ENCODE measurements at places on chromosomes 11 and 22. TPM values are rescaled to one million over a fixed set of nuclear protein-coding genes. Genes with fewer than 3 reads are reported as not detected.

Gene ADORA2A
- 1.8 TPM for total RNA-seq

Gene UVRAG
- 43.3 TPM for total RNA-seq

Gene TNNI2
- 1.6 TPM for total RNA-seq

Gene LARGE1
- 27.8 TPM for total RNA-seq

Gene TMPRSS6
- 0.88 TPM for total RNA-seq

Gene ACER3
- total RNA-seq, result 35.2 TPM

DNA sequence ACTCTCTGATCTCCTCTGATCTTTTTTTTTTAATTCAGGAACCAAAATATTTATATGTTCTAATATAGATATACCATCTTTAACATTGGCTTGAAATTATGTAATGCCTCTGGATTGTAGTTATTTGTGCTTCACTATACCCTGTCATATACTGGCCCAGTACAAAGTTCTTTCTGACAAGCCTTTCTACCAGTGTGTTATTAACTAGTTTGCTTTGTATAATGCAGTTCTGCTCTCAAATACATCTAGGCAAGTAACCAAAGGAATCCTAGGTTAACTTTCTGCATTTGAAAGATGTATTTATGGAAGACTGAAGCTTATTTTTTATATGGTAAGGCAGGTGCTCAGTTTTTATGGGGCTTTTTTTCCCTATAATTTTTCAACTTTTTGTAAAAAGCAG, 36.1 kb downstream of the ARHGEF12 start:
- no peaks in the 10 kb centered on the region for H3K27me3 ChIP-seq
- no peak overlapping the region for H3K27ac ChIP-seq
- H3K4me1 ChIP-seq, result no peaks in the 10 kb centered on the region

GRCh38 chr11:133747409-133747808, 97.9 kb downstream of the SPATA19 start:
- H3K4me3 ChIP-seq, result no peak overlapping the region
- DNase-seq, result no peak
- H3K27me3 ChIP-seq, result peaks cover 15% of the 10 kb centered on the region
- no peaks in the 10 kb centered on the region for H3K36me3 ChIP-seq
- no peaks in the 10 kb centered on the region for H3K4me1 ChIP-seq
- H3K27ac ChIP-seq, result no peak overlapping the region

DNA sequence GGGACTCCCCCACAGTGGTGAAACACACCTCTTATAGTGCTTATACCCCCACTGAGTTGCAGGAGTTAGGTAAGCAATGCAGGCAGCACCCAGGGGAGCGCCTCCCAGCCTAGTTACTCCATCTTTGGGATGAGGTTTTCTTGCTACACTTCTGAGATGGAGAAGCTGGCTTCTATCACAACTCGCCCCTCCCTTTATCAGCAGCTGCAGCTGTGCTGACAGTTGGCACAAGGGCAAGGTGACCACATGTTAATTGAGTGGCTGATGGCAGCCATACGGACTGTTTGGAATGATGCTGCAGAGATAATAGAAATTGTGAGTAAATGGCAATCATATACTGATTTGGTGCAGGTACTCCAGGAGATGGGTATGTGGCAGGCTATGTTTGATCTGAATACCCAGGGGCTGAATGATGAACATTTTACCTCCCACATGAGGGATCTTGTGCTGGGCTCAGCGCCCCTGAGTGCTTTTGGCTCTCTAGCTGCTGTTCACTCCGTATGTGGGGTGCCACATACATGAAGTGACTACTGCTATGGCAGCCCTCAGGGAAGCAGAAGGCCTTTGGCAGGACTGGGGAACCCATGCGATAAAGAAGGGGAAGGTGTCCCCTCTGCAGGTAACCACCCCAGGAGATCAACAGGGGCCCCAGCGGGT, 29.2 kb upstream of the KCNA4 start:
- H3K4me3 ChIP-seq, result no peak overlapping the region
- no peaks in the 10 kb centered on the region for H3K36me3 ChIP-seq
- H3K27ac ChIP-seq, result no peak overlapping the region

DNA sequence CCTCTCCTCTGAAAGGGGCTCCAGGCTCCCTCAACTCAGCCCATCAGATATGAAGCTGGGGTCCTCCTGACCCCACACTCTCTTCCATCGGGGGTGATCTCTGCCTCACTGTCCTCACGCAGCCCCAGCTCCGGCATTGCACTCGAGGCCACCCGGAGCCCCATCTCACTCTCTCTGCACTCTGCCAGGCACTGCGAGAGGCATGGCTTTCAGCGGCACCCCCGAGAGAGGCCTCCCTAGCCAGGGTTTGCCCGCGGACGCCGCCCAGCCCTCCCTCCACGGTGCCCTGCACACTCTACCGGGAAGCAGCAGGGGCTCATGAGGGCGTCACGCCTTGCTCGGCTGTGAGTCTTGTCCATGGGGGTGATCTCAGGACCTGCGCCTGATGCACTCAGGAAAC, 436.2 kb downstream of the BRD1 start:
- H3K4me3 ChIP-seq, result no peak overlapping the region
- no peak overlapping the region for H3K27ac ChIP-seq
- no peaks in the 10 kb centered on the region for H3K36me3 ChIP-seq
- no peaks in the 10 kb centered on the region for H3K4me1 ChIP-seq
- H3K27me3 ChIP-seq, result no peaks in the 10 kb centered on the region
- no peak for DNase-seq

GRCh38 chr11:26477396-26477795, 94.7 kb downstream of the MUC15 start:
- DNase-seq, result no peak
- H3K4me3 ChIP-seq, result no peak overlapping the region
- no peak overlapping the region for H3K27ac ChIP-seq
- H3K27me3 ChIP-seq, result no peaks in the 10 kb centered on the region
- H3K4me1 ChIP-seq, result no peaks in the 10 kb centered on the region
- H3K36me3 ChIP-seq, result no peaks in the 10 kb centered on the region

DNA sequence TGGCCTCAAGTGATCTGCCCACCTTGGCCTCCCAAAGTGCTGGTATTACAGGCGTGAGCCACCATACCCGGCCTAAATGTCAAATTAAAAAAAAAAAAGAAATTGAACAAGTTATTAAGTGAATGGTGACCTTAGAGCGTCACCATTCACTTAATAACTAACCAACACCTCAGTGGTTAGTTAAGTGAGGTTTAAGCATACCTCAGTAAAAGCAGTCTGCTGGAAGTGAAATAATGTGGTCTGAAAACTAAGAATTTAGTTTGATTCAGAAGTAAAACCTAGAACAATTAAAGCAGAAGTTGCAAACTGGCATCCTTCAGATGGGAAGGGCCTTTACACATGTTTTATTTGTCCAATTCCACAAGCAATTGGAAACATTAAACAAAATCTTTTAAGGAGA, 71.5 kb downstream of the FCHSD2 start:
- no peak overlapping the region for H3K4me3 ChIP-seq
- no peak overlapping the region for H3K27ac ChIP-seq
- H3K36me3 ChIP-seq, result no peaks in the 10 kb centered on the region

GRCh38 chr11:132943357-132943705, 589.0 kb downstream of the OPCML start:
- no peaks in the 10 kb centered on the region for H3K36me3 ChIP-seq
- H3K4me3 ChIP-seq, result peak overlapping the region; percentile 42
- H3K27me3 ChIP-seq, result peaks cover 35% of the 10 kb centered on the region

GRCh38 chr11:124799348-124800225, 619 bp downstream of the MSANTD2 start:
- H3K4me3 ChIP-seq, result peak overlapping the region; percentile 88
- H3K27me3 ChIP-seq, result no peaks in the 10 kb centered on the region
- peak overlapping the region; percentile 98 for H3K27ac ChIP-seq
- no peaks in the 10 kb centered on the region for H3K36me3 ChIP-seq
- H3K4me1 ChIP-seq, result peaks cover 9% of the 10 kb centered on the region

- no peaks in the 10 kb centered on the region for H3K4me1 ChIP-seq
- no peak overlapping the region for H3K4me3 ChIP-seq
- no peak overlapping the region for H3K27ac ChIP-seq
- DNase-seq, result no peak
- no peaks in the 10 kb centered on the region for H3K27me3 ChIP-seq
Measured at GRCh38 chr22:44455963-44456358, 42.1 kb downstream of the RTL6 start.

DNA sequence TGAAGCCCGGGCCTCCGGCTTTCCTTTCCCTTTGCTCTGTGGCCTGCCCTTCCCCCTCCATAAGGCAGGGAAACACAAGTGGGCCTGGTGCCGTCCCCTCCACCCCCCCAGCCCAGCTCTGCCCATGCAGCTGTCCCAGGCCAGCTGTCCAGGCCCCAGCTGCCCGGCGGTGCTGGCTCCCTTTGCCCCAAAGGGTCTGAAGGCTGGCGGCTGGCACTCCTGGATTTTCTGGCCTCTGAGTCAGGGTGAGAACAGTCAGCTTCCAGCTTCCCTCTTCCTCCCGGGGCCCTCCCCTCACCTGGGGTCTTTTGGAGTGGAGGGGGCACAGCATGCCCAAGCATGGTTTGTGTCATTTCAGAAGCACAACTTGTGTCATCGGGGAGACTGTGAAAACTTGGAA, 27.8 kb downstream of the CD82 start:
- H3K27ac ChIP-seq, result peak overlapping the region; percentile 78
- no peak for DNase-seq
- H3K4me1 ChIP-seq, result peaks cover 12% of the 10 kb centered on the region
- H3K4me3 ChIP-seq, result no peak overlapping the region
- H3K36me3 ChIP-seq, result no peaks in the 10 kb centered on the region

- no peaks in the 10 kb centered on the region for H3K27me3 ChIP-seq
- H3K36me3 ChIP-seq, result peaks cover 5% of the 10 kb centered on the region
- H3K4me3 ChIP-seq, result no peak overlapping the region
- H3K4me1 ChIP-seq, result no peaks in the 10 kb centered on the region
- DNase-seq, result no peak
- H3K27ac ChIP-seq, result no peak overlapping the region
Measured at GRCh38 chr11:47485107-47485506, 36.2 kb upstream of the RAPSN start.

DNA sequence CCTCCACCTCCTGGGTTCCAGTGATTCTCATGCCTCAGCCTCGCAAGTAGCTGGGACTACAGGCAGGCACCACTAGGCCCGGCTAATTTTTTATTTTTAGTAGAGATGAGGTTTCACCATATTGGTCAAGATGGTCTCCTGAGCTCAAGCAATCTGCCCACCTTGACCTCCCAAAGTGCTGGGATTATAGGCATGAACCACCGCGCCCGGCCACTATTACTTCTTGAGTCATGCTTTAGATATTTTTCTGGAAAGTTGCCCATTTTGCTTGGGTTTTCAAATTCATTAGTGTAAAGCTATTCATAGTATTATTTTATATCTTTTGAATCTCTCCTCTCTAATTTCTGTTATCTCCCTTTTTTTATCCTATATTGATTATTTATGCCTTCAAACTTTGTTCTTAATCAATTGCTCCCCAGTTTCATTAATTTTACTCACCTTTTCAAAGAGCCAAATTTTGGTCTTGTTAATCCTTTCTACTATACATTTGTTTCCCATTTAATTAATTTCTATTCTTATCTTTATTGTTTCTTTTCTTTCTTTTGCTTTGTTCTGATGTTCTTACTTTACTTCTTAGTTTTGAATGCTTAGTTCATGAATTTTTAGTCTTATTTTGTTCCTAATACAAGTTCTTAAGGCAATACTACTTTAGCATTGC, 10.3 kb upstream of the RAC2 start:
- no peak overlapping the region for H3K4me3 ChIP-seq
- H3K27me3 ChIP-seq, result peaks cover 31% of the 10 kb centered on the region
- DNase-seq, result no peak
- H3K4me1 ChIP-seq, result no peaks in the 10 kb centered on the region
- no peak overlapping the region for H3K27ac ChIP-seq

GRCh38 chr11:17686231-17686980, 33.0 kb upstream of the MYOD1 start:
- H3K27ac ChIP-seq, result no peak overlapping the region
- no peak overlapping the region for H3K4me3 ChIP-seq
- no peak for DNase-seq
- no peaks in the 10 kb centered on the region for H3K36me3 ChIP-seq
- H3K27me3 ChIP-seq, result no peaks in the 10 kb centered on the region
- no peaks in the 10 kb centered on the region for H3K4me1 ChIP-seq

DNA sequence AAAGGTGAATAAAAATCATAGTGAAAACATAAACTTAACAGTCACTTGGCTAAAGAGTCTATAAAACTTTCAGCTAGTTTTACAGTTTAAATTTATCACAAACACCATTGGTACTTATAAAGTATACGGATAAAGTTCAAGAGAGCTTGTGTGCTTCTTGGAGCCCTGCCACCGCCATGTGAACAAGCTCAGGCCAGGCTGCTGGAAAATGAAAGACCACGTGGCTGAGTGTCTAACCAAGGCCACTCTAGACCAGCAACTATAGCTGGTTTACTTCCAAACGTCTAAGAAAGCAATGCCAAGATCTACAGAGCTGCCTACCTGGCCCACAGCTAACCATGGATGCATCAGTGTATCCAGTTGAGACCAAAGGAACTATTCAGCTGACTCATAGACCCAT, 66.3 kb upstream of the API5 start:
- H3K36me3 ChIP-seq, result no peaks in the 10 kb centered on the region
- peaks cover 7% of the 10 kb centered on the region for H3K27me3 ChIP-seq
- H3K4me1 ChIP-seq, result no peaks in the 10 kb centered on the region
- H3K27ac ChIP-seq, result no peak overlapping the region
- H3K4me3 ChIP-seq, result no peak overlapping the region

- no peaks in the 10 kb centered on the region for H3K27me3 ChIP-seq
- no peaks in the 10 kb centered on the region for H3K36me3 ChIP-seq
- DNase-seq, result no peak
- H3K4me3 ChIP-seq, result no peak overlapping the region
- H3K27ac ChIP-seq, result no peak overlapping the region
- no peaks in the 10 kb centered on the region for H3K4me1 ChIP-seq
Measured at GRCh38 chr11:67700141-67700540, 25.7 kb upstream of the ALDH3B2 start.

GRCh38 chr22:31578171-31578570, 81.8 kb downstream of the SFI1 start:
- no peak overlapping the region for H3K4me3 ChIP-seq
- no peak overlapping the region for H3K27ac ChIP-seq
- no peak for DNase-seq
- H3K4me1 ChIP-seq, result no peaks in the 10 kb centered on the region

DNA sequence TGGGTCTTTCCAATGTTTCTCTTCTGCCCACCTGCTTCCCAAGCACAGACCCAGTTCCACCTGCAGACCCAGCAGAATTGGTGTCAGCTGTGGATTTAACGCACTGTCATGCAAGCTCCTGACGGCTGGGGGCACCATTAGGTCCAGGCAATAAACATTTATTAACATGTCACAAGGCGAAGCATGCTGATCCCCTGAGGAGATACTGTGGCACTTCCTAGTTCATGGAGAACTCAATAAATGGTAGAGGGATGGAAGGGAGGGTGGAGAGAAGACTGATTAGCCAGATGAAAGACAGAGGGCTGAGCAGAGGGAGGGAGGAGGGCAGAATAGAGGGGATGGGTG, 68.3 kb upstream of the TSPAN18 start:
- no peak overlapping the region for H3K4me3 ChIP-seq
- no peak overlapping the region for H3K27ac ChIP-seq
- no peaks in the 10 kb centered on the region for H3K27me3 ChIP-seq
- H3K36me3 ChIP-seq, result no peaks in the 10 kb centered on the region
- DNase-seq, result no peak
- H3K4me1 ChIP-seq, result no peaks in the 10 kb centered on the region

DNA sequence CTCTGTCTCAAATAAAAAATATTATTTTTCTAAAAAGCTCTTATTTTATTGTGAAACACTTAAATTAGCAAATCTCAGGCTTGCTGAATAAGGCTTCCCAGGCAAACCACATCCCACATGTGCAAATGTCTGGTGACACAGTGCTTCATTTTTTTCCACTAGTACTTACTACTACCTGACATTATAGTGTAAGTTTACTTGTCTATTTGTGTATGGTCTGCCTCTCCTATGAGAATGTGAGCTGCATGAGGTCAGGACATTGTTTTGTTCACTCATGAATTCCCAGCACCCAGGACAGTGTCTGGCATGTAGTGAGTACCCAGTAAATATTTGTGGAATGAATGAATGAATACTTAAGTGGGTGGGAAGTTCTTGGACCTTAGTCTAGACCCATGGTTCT, 103.1 kb downstream of the PTPRJ start:
- H3K4me3 ChIP-seq, result no peak overlapping the region
- H3K36me3 ChIP-seq, result no peaks in the 10 kb centered on the region
- H3K27ac ChIP-seq, result no peak overlapping the region
- no peak for DNase-seq

Measured in breast epithelium (tissue), 4 donors.